ENCODE measurements at places on chromosomes 3 and 15. TPM values are rescaled to one million over a fixed set of nuclear protein-coding genes. Genes with fewer than 3 reads are reported as not detected.
A peak's percentile ranks its signal among the peaks of the same experiment; 100 is the strongest.

Gene TCAIM
- 41.3 TPM for total RNA-seq

- no peak for DNase-seq
Observed at GRCh38 chr15:50262533-50262932, 3.0 kb downstream of the HDC start.

Gene FSIP1
- total RNA-seq = 0.22 TPM

Gene HEG1
- 26.8 TPM for total RNA-seq

DNA sequence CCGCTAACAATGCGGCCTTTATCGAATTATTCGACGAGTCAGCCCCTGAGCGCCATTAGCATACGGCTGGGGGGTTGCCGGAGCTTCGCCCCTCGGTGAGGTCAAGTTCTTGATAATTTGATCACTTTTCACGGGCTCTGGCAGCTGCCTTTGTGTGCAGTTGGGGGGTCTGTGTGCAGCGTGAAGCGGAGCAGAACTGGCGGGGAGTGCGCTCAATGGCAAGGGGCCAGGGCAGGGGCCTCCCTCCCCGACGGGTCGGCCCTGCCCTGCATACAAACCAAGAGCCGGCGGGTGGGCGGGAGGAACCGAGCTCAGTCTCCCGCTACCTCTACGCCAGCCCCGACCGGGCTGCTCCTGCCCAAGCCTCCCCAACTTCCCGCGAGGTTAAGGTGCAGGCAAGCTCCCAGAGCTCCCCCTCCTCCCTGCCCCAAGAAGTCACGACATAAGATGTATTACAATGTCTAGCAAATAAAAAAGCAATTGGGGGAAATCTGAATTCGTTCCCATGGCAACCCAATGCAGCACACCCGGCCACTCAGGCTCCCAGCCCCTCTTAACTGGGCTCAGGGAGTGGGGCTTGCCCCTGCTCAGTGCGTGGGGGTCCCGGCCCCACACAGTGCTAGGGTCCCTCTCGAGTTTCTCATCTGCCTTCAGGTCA is 34.1 kb upstream of the POLG start:
- no peak for DNase-seq

GRCh38 chr15:25775317-25775912 is 87.7 kb downstream of the ATP10A start:
- DNase-seq = no peak

Gene EFCC1
- 1.9 TPM for total RNA-seq

- DNase-seq = no peak
Observed at GRCh38 chr15:91867581-91868026, 14.1 kb downstream of the SLCO3A1 start.

DNA sequence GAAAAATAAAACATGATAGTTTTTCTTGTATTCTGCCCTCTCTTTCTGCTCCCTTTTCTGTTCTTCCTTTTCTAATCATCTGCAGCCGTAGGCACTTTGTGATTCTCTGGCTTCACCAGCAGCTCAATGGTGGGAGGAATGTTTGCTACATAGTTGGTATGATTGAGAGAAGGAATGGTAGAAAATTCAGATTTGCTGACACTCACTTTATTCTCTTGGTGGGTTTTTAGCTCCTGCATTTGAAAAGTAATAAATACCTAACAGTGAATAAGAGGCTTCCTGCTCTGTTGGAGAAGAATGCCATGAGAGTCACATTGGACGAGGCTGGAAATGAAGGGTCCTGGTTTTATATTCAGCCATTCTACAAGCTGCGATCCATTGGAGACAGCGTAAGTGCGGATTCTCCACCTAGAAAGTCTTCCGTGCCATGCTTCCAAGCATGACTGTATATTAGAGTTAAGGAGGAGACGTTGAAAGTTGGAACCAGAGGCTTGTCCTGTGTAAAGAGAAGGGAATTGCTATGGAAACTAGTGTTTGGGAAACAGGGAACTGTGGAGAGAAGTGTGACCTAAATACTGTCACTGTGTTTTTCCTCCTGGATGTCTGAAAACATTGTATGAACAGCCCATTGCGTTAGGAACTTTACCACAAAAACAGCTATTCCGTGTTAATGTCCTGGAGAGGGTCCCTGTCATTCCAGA is 148.9 kb downstream of the ITPR1 start:
- DNase-seq = no peak

DNA sequence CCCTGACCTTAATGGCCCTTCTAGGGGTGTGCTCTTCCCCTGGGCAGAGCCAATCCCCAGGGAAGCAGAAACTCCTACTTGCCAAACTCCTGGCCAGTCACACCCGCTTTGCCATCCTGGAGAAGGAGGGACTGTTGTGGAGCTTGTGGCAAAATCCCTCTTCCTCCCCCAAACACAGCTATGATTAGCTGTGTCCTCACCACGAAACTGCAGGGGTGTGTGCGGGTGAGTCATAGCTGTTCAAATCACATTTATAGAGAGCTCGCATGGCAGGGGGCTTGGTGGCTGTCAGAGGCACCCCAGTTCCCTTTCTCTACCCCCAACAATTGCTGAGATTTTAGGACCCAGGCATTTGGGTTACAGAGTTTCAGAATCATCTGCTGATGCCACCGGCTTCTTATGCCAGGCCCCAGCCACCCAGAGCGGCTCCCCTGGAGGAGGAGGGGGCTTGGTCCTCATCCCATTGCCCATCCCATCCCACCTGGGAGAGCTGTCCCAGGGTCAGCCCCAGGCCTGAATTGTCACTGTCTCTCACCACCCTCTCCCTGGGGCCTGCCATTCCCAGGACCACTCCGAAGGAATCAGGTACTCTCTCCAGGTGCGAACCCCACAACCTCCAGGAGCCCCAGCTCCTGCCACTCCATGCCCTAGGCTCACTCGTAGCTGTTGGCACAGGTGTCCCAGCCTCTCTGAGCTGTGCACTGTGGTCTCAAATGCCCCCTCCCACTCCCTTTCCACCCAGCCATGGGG is 28.8 kb upstream of the MAGEF1 start:
- DNase-seq = no peak

Gene NR2C2
- 54.3 TPM for total RNA-seq

DNA sequence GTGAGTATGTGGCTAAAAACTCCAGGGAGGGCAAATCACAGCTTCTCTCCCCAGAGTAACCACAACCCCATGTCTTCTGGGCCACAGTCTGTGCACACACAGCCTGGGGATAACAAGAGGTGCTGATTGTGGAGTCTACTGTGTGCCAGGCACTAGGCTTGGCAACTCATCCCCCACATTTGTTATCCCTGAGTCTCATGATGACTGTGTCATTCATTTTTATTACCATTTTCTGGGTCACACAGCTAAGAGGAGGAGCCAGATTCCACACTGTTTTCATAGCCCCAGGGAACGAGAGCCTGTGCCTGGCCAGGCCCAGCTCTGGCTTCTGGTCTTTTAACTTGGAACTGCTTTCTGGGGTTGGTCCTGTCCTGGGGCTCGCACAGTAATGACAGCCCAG is 34.5 kb downstream of the ESYT3 start:
- DNase-seq = no peak

Gene SLC27A2
- not detected for total RNA-seq

DNA sequence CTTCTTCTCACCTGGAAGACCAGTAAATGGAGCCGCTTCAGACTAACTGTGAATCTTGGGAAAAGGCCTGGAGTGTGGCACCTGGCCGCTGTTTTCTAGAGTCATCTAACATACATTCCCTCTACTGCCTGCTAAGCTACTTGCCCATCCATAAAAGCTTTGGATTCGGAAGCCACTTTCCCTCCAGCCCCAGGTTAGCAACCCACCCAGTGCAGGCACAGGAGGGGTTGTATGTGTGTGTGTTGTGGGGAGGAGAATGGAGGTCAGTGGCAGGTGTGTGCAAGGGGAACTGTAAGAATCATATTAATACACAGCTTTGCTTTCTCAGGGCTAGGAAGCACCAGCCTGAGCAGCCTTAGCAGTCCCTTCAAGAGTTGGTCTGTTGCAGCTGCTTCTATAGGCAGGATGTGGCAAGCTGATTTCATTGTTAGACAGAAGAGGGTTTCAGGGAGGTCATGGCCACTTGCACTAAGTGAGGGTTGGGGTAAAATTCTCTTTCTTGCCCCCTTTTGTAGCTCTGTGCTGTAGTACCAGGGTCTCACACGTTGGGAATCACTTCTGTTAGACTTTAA is 8.9 kb downstream of the NSUN3 start:
- DNase-seq = no peak

Gene IL17RB
- total RNA-seq = 7.1 TPM

DNA sequence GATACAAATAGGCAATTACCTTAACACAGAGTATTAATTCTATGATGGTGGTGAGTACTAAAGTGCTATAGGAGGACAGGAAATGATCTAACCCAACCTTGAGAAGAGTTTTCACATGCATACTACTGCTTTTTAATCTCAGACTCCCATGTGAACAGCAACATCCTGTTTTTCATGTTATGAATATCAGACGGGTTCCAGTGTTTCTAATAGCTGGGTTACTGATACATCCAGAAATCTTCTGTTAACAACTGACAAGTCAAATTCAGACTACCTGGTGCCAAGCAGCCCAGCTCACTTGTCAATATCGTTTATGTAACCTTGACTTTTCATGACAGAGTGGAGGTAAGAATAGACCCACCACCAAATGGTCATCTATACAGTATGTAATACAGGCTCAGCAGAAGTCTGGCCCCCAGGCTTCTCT is 220.2 kb upstream of the COL8A1 start:
- no peak for DNase-seq

- no peak for DNase-seq
Observed at GRCh38 chr3:44893097-44893496, 18.7 kb downstream of the TGM4 start.

DNA sequence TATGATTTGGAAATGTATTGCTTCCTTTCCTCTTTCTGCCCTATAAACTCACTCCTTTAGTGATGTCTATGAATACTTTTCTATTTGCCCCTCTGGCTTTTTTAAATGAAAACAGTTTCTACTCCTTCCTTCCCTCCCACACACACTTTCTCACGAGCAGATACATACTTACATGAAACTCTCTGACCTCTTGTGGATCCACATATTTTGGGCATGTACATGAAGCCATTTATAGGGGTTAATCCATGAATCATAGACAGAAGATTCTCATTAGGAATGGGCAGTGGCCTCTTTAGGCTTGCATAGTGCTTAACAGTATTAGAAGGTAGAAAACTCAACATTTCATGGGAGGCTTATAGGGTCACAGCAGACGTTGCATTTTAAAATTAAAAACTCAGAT is 24.8 kb downstream of the ANAPC13 start:
- DNase-seq = no peak

- no peak for DNase-seq
Observed at GRCh38 chr3:143428294-143428693, 308.7 kb downstream of the CHST2 start.

- no peak for DNase-seq
Observed at GRCh38 chr3:104102386-104102785, 1264.3 kb upstream of the ALCAM start.

- no peak for DNase-seq
Observed at GRCh38 chr3:133401374-133402135, 1.7 kb downstream of the BFSP2 start.

DNA sequence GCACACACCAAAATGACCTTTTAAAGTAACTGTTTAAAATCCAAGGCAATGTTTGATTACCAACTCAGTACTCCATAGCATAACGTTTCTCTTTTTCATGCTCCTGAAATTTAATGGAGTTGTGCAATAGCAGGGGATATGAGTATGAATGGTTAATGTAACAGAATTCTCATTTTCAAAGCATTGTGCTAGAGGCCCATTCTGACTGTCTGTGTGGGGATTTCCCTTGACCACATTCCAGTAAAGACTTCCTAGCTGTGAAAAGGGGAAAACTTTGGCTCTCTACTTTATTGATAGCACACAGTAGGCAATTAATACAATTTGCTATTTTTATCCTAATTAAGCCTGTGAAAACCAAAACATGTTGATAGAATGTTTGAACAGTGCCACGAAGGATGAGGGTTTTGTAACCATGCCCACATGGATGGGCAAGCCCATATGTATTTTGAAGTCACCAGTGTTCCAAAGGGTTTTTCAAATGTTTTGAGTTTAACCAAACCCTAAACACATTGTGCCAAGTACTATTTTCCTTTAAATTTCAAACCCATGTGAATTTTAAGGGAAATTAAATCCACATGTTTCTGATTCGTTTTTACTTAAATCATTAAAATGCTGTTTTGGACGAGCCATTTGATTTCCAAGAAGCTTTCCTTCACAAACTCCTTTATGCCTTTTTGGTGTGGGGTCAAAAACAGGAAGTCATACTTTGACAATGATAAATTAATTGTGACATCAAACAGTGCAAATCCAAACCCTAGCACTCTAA is 261.2 kb downstream of the SHOX2 start:
- no peak for DNase-seq

GRCh38 chr3:27596334-27596841 is 112.2 kb upstream of the SLC4A7 start:
- peak; percentile 26 for DNase-seq

GRCh38 chr3:45320986-45321385 is 67.4 kb upstream of the LARS2 start:
- no peak for DNase-seq

Gene TEX264
- 68.8 TPM for total RNA-seq

Gene PLSCR4
- total RNA-seq = 147 TPM

DNA sequence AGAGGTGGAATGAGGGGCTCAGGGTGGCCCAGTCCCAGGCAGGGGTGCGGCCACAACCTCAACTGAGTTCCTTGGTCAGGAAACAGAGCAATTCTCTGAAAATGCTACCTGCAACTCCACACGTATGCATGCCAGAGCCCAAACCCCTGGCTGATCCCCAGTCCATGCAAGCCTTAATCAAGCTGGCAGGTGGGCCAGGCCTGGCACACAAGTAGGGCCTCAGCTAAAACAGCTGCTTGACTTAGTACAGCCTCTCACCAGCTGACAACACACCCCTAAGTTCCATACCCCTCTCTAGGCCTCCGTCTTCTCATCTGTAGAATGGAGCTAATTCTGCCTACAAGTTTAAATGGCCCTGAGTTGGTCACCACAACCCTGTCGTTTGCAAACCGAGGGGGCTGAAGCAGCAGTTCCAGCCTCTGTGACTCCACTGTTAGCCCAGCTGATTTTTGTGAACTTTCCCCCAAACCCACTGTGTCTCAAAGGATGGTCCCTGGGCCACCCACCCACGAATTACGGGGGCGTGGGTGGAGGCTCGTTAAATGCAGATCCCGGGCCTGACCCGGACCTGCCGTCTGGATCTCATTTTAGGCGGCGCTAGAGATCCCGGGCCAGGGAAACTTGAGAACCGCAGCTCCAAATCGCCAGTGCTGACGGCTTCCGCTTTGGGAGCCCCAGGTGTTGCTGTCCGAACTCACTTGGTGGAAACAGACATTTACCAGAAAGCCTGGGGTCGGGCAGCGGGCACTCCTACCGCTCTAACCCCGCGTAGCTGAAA is 927 bp downstream of the CHDH start:
- peak; percentile 34 for DNase-seq

Gene ARRDC4
- total RNA-seq = 27.1 TPM

Gene MAGEL2
- total RNA-seq = not detected

- DNase-seq = no peak
Observed at GRCh38 chr3:163384383-163384782, 1693.9 kb downstream of the SI start.

Gene C15orf62
- total RNA-seq = not detected

GRCh38 chr3:142844339-142844977 is 44.4 kb downstream of the PCOLCE2 start:
- no peak for DNase-seq

GRCh38 chr3:191376516-191377141 is 46.3 kb upstream of the UTS2B start:
- DNase-seq = no peak

Measured in tibial nerve (tissue), 4 donors.